Cardiac fibroblast (primary cell): ENCODE measurements at places on chromosomes 11 and 22.

- no peak for DNase-seq
Observed at GRCh38 chr11:88414981-88415413, 77.5 kb upstream of the CTSC start.

- DNase-seq: peak; percentile 39
Observed at GRCh38 chr11:35550374-35551036, 25.1 kb upstream of the PAMR1 start.

DNA sequence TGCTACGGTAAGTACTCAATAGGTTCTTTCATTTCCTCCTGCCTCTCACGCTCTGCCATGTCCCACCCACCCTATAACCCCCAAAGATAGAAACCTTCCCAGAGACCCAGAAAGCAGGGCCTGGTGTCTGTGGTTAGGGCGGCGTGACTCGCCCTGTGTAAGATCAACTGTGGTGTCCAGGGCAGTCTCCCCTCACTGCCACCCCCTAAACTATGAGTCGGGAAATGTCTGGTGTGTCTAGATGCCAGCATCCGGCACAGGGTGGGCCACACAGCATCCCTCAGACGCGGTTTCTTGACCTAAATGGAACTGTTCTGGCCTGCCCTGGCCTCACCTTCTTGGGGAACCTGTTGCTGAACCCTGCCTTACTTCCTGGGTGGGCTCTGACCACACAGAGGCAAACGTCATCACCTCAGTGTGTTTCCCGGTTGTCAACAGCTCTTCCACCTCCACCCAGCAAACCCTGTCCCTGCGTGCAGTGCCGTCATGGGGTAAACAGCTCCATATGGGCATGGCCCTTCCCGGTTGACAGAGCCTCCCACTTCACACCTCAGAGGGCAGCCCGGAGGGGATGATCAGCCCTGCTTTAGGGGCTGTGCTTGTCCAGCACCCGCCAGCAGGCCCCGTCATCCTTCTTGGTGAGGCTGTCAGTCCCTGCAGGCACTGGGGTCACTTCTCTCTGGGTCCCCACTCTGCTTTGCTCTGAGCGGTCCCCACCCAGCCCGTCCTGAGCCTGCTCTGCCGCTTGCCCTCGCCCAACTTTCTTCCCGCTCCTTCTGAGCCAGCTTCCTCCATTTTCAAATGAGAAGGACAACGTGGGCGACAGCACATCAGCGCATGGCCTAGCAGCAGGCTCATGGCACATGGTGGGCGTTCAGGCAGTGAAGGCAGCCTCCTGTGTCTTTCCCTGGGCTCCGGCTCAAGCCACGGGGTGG is 6.0 kb downstream of the WNT11 start:
- no peak for DNase-seq

GRCh38 chr11:60825118-60825517 is 16.8 kb upstream of the CCDC86 start:
- no peak for DNase-seq

DNA sequence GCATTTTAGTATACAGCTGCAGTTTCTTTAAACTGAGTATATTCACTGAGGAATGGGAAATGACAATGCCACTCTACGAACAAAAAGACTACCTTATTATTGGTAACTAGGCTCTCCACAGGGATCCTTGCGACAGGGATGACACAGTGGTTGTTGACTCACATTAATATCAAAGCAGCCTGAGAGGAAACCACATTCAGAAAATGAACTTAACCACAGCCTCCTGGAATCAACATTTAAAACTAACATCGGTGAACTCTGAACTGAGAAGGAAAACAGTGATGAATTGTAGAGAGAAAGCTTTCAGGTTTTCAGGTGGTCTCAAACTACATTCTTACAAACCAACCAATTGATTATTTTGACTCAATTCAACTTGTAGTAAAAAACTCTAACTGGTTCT is 90.3 kb upstream of the MTMR2 start:
- DNase-seq: peak; percentile 27

DNA sequence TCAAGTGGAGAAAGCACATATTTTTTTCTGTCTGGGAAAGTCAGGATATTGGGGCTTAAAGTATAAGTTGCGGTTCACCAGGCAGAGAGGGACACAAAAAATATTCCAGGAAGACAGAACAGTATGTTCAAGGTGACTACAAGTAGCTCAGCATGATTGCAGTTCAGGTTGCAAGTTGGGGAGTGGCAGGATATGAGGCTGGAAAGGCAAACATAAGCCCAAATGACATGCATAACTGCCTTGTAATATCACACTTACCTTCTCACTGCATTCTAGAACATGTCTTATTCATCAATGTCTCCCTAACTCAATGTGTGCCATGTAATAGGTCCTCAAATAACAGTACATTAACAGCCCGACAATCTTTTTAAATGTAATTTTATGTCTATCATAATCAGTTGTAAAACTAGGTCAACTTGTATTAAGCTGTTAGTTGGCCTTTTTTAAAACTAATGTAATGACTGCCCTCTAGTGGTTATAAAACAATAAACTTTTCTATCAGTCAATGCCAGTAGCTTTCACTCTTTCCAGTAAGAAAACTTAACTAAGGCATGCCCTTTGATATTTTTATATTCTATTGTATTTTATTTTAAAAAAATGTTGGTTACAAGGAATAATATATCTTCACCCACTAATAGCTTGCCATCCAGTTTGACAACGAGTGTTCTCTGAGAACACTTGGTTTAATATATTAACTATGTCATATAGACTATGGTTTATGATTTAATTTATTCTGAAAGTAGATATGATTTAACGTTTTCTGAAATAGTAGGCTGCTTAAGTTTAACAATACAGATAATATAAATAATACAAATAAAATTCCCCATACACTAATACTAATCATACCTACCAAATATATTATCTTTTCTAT is 39.4 kb upstream of the CFAP300 start:
- peak; percentile 68 for DNase-seq

GRCh38 chr11:66604155-66604554 is 11.2 kb downstream of the CCS start:
- DNase-seq: no peak

- DNase-seq: peak; percentile 98
Observed at GRCh38 chr22:25747245-25747944, 5.4 kb downstream of the MYO18B start.

DNA sequence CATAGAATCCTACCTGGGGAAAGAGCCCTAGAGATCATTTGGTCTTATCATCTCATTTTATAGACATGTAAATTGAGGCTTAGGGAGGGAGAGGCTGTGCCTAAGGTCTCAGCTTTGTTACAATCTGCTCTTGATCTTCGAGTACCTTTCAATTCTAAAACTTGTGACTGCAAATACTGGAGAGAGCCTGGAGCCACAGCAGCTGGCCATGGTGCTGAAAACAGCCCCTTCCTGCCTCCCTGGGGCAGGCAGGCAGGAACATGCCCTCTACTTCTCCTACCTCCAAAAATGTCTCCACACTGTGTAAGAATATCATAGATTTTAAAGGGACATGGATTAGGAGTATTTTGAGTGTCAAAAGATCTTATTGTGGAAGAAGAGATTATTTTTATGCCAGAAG is 52.2 kb downstream of the C22orf42 start:
- DNase-seq: peak; percentile 8

DNA sequence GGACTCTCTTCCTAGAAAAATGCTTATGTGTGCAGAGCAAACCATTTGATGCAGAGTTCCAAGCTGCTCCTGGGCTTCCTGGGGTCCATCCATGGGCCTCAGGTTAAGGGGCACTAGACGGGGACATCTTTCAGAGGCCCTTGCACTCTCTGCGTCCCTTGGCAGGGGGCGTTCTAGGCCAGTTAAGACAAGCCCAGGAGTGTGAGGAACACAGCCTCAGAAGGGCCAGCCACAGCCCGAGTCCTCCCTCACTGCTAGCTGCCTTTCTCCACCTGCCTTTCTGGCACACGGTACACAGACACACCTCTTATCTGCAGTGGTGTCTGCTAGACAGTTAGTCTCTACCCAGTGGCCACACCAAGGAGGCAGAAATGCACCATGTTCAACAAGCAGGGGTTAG is 18.0 kb upstream of the BID start:
- no peak for DNase-seq

DNA sequence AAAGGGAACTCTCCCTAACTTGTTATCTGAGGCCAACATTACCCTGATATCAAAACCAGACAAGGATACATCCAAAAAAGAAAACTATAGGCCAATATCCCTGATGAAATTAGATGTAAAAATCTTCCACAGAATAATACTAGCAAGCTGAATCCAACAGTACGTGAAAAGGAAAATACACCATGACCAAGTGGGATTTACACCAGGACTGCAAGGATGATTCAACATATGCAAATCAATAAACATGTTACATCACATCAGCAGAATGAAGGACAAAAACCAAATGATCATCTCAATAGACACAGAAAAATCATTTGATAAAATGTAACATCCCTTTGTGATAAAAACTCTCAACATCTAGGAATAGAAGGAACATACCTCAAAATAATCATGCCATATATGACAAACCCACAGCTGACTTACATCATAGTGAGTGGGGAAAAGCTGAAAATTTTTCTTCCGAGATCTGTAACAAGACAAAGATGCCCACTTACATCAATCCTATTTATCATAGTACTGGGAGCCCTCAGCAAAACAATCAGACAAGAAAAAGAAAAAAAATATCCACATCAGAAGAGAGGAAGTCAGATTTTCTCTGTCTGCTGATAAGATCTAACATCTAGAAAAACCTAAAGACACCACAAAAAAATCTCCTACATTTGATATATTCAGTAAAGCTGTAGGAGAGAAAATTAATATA is 703.3 kb upstream of the ANO5 start:
- DNase-seq: no peak

DNA sequence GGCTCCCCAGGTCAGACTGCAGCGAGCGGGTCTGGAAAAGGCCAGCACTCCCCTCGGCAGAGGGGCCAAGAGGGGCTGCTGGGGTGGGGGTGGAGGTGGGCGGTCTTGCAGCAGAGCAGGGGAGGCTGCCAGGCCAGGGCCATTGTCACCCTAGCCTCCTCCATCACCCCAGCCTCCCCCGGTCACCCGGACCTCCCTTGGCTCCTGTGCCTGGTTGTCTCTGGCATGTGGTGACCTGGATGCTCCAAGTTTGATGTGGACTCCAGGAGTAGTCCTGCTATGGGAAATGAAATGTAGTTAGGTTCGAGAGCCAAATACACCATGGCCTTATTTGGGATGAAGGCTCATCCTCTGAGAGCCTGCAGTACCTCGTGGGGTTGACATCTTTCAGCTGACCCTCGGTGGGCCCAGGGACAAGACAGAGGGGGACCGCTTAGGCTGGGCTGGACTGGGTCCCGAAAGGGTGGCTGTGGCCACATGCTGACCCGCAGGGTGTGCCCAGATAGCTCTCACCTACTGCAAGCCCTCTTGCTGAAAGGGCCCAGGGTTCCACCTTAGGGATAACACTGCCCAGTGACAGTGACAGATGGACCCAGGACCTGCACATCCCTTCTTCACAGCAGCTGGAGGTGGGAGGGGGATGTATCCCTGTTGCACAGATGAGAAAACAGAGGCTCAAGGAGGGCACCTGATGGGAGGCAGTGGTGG is 24.1 kb downstream of the MRGPRD start:
- no peak for DNase-seq

GRCh38 chr11:62545437-62546243 is 966 bp downstream of the AHNAK start:
- DNase-seq: peak; percentile 96

DNA sequence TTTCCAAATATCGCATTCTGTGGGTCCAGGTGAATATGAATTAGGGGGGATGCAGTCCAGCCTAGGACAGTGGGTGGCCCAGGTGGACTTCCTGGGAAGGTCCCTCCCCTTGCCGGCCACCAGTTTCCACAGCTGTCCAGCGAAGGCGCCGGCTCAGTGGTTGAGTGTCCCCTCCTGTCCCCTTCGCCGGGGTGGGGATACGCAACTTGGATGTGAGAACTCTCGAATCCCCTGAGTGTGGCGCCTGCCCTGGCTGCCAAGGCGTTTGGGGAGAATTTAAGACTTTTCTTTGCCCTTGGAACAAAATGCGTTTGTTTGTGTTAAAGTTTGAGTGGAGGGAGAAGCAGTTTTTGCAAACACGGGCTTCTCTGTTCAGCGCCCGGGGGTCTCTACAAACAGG is 123.7 kb downstream of the KCNQ1OT1 start:
- DNase-seq: no peak

- DNase-seq: peak; percentile 87
Observed at GRCh38 chr11:8838248-8838647, 72.7 kb upstream of the AKIP1 start.

GRCh38 chr11:15858881-15859280 is 497.5 kb downstream of the SOX6 start:
- DNase-seq: no peak

DNA sequence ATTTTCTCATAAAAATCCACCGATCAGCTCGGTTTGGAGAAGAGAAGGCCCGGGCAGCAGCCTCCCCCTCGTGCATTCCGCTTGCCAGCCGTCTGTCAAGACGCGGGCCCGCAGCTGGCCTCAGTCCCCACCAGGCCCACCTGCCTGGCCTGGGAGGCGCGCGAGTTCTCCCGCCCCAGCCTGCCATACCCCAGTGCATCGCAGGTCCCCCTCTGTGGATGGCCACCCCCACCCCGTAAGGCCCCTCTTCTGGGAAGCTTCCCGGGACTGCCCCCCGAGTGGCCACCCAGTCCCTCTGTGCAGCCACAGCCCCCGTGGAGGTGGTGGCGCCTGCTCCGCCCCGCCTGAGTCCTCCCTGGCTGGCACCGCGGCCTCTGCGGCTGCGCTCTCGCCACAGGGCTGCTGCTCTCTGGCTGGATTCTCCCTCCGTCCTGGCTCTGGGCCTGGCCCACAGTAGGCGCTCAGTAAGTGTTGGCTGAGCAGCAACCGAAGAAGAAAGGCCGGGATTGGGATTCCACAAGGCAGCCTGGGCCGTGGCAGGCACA is 74.0 kb upstream of the TCF20 start:
- DNase-seq: peak; percentile 19

DNA sequence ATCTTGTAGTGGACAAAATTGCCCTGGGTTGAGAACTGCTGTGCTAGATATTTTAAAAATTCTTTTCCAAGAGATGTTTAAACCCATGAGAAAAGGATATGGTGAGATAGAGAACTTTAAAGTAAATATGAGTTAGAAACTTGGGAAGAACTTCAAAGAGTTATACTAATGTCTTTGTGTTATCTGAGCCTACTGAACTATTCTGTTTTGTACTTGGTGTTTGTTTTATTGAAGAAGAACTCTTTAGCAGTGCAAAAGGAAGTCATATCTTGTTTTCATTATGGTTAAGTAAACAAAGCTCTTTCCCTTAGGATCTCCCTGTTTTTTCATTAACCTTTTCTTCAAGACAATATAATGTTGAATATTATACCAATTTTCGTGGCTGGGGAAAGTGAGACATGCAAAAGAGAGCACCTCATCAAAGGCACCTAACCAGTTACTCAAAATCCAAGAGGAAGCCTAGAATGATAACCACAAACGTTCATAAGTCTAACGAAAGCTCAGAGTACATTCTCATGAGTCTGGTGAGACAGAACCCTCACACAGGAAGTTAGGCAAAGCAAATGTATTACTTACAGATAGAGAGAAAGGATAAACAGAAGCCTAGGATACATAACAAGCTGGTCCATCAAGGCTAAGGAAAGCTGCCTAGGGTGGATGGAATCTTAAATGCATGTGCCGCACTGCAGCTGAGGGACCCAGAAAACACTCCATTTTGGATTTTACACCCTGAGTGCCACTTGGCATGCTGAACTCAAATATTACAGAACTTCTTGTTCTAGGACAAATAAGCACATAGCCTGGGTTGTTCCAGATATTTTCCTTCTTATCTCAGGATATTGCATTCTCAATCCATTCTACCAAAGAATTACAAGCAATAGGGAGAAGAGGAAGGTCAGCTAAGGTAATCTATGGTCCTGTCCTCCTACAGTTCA is 112.5 kb upstream of the ANO3 start:
- DNase-seq: peak; percentile 72
